ENCODE measurements at places on chromosomes 5 and 9.

GRCh38 chr5:68110264-68110663 lies 105.3 kb upstream of the PIK3R1 start:
- DNase-seq = no peak

DNA sequence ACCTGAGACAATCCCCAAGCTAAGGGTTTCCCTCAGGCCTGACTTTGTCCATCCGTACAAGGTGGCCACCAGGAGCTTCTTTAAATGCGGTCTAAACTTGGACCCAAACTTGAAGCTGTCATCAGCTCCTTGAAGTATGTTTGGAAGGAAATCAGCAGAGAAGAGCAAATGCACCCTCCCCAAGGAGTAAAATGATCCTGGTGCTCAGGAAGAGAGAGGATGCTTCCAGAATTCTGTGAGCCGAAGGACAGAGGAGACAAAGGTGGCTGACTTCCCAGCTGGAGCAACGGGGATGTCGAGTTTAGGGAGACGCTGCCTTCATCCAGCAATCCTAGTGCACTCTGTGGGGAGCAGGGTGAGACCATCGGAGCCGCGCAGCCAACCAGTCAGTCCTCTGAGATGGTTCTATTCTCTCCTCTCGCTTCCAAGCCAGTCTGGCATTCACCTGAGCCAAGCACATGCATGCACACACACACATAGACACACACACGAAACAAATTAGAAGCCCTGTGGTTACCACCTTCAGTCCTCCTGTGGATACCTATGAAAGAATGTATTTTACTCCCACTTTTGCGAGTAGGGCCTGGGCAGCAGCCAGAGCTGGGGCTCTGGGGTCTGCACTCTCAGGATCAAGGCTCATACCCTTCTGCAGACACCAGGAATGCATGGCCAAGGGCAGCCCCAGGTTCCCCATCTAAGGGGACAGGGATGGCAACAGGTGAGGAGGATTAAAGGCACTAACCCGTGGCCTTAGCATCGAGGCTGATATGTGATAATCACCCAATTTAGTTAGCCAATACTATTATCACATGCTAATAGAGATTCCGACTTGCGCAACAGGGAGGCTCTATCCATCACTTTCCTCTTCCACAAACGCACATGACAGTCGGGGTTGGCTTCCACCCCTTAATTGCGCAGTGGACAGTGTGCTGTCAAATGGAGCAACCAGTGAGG lies 75.8 kb downstream of the GTF3C4 start:
- no peak for DNase-seq

DNA sequence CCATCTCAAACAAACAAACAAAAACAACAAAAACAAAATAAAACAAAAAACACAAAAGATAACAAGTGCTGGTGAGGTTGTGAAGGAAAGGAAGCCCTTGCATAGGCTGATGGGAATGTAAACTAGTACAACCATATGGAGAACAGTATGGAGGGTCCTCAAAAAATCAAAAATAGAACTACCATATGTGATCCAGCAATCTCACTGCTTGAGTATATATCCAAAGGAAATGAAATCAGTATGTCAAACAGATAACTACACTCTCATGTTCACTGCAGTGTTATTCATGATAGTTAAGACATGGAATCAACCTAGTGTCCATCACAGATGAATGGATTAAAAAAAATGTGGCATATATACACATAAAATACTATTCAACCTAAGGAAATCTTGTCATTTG lies 395.7 kb upstream of the SLC24A2 start:
- no peak for DNase-seq

DNA sequence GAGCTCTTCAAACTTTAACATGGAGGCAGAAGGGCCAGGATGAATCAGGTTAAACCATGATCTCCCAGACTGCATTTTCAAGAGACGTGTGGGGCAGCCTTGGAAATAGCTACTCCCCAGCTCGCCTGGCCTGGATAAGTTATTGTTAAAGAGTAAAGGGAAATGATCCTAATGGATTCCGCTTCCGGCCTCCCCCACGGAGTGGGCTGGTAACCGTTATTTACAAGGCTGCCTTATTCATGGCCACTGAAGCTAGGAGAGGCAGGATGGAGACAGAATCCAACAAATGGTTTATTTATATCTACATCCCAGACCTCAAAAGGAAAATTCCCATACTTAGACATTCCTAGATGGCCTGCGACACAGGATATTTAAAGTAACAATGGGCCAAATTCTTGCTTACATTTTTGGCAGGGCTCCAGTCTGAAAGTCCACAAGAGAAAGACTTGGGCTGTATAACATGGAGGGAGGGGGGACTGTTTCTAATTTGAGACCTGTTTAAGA lies 27.9 kb downstream of the SPRY4 start:
- no peak for DNase-seq

DNA sequence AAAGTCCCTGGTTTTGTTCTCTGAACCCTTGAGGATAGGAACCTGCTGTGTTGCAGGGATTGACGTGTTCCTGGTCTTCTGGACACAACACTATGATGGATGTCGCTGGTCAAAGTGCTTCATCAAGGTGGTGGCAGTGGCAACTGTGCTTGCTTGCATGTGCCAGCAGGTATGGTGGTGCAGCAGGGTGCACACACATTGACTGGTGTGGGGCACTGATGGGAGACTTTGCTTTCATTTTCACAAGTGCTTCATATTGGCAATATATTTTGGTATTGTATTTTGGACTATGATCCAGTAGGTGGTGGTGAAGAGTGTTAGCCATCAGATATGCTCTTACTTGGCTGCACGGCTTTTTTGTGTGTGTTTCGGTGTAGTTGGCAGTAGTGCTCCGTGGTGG lies 479.8 kb upstream of the CTNND2 start:
- DNase-seq = no peak

DNA sequence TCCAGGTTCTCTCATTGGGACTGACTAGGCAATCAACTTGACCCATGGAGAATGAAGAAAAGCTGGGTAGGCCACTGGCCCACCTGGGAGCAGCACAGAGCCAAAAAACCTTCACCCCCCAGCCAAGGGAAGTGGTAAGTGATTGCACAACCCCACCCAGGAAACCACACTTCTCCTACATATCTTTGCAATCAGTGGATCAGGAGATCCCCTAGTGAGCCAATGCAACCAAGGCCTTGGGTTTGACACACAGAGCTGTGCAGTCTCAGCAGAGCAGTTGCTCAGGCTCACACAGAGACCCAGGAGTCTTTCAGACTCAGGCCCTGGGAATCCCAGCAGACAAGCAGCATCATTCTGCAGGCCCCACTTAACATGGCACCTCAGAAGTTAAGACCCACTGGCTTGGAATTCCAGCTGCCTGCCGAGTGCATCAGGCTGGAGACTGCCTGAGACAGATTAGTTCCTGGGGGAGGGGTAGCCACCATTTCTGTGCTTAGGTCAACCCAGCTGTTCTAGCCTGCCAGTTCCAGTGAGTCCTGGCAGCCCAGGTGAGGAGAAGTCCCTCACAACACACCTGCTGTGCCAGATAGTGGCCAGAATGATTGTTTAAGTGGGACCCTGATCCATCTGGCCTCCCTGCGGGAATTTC lies 136.4 kb downstream of the SAXO1 start:
- DNase-seq = no peak

DNA sequence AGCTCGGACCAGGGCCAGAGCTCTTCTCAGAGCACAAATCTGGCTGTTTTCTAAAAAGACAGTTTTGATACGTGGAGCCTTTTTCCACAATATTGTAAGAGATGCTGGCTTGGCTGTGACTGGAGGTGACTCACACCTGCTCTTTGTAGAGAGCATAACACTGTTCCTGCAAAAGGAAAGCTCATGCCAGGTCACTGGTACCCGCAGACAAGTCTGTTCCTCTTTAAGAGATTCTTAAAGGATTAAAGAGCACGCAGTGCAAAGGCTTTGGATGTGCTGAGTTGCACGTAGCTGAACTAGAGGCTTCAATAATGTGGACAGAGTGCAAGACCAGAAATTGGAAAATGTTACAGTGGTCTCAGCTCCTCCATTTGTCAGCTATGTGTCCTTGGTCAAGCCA lies 19.0 kb downstream of the ACTL7B start:
- no peak for DNase-seq

DNA sequence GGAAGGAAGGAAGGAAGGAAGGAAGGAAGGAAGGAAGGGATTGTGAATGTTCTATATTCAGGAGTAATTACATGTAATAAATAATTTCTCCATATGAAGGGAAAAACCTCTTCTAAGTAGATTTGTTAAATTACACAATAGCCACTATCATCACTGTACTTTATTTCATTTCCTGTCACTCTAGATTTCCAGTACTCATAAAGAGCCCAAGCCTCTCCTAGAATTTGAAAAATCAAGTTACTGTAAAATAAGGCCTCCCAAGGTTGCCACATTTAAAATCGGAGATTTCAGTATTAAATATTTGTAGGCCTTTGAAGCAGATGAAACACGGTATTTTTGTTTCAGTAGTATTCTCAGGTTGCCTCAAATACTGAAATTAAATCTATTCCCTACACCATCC lies 499.0 kb downstream of the CDH10 start:
- no peak for DNase-seq

- DNase-seq = no peak
Measured at GRCh38 chr5:5979377-5979760, 399.0 kb downstream of the MED10 start.

GRCh38 chr9:100084734-100085133 lies 14.1 kb downstream of the ERP44 start:
- no peak for DNase-seq

- DNase-seq = no peak
Measured at GRCh38 chr5:37721447-37721871, 118.4 kb downstream of the GDNF start.

DNA sequence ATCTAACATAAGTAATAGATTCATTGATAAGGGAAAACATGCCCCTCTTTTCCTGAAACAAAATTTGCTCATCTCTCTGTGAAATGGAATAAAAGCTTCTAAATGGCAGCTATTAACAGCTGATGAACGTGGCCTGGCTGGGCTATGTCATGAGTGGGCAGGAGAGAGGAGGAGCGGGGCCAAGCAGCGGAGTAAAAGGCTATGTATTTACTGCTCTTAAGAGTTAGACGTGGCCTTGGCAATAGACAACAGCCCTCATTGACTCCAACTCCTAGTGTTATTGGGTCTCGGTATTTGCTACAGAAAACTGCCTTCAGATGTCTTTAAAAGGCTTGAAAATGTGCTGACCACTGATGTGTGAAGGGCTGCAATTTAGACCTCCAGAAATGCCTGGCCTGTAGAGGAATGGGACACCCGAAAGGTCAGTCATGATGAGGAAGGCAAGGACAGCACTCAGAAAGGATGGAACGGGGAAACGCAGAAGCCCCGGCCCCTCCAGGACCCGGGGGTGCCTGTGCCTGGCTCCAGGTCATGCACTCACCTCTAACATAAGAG lies 116.8 kb downstream of the PDZD2 start:
- no peak for DNase-seq

DNA sequence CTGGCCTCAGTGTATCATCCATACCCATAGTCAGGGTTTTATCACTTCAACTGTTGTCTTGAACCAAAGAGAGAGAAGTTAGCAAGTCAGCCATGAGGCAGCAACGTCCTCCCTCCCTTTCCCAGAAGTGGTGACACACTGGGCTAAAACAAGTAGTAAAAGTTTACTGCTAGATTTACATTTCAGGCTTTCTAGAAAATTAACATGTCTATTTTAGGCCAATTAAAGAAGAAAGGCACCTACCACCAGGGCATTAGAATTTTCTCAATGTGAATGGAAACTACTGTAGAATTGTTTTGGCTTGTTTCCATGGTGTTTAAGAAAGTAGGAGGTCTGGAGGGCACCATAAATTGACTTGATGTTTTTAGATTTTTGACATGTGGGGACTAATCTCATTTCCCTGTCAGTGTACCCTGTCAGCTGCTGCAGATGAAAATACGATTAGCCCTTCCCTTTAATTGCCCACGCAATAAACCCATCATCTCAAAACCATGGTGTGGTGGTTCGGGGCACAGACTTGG lies 121.8 kb upstream of the ELL2 start:
- DNase-seq = no peak

DNA sequence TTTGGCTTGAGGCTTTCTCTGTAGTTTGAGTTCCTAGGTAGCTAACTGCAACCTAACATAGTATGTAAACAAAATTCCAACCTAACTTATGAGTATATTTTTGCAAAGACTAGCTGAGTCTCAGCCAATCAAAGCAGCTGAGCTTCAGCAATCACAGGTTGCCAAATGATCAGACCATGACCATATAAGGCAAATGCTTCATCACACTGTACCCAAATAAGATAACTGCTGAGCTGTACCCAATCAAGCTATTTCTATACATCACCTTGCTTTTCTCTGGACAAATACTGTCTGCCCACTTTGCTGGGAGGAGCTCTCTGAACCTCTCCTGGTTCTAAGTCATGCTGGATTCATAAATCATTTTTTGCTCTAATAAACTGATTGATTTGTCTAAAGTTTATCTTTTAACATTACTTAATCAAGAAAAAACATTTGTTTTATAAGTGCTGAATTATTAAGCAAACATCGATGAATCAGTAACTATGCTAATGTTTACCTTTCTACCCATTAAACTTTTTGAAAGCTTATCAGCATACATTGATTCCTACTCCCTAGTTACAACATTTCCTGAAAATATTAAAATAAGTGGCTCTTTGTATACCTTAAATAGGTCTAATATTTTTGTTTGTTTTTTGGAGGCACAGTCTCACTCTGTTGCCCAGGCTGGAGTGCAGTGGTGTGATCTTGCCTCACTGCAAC lies 129.7 kb upstream of the PCA3 start:
- DNase-seq = no peak

GRCh38 chr5:94793113-94793815 lies 174.8 kb downstream of the SLF1 start:
- DNase-seq = no peak

DNA sequence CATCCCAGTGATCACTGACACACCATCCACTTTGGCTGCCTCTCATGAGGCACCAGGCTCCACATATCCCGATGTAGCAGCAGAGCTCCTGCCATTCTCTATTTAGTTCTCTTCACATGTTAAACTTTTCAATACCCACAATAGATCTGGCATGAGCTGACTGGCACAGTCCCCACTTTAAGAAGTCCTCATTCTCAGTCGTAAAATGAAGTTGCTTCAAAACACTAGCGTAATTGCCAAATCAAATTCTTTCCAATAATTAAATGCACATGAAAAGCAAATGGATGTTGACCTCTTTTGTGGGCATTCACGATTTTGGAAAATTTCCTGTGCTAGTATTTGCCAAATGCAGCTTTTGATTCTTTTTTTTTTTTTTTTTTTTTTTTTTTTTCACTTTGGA lies 32.4 kb downstream of the HAPLN1 start:
- no peak for DNase-seq

DNA sequence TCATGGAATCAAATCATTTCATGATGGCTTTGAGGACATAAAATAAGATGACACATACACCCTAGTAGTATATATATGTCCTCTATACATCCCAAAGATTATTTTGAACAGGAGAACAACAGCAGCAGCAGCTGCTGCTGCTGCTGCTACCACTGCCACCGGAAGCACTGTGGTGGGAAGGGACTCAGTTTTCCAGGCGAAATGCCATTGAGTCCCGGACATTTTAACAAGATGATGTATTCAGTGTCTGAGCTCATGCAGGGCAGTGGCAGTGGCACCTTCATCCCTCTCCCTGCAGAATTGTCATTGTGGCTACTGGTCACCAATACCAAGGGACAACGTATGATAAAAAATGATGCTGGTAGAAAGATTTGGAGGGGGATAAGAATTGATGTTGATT lies 151.3 kb downstream of the CHSY3 start:
- DNase-seq = no peak
